ENCODE measurements at places on chromosomes 6 and 20.

DNA sequence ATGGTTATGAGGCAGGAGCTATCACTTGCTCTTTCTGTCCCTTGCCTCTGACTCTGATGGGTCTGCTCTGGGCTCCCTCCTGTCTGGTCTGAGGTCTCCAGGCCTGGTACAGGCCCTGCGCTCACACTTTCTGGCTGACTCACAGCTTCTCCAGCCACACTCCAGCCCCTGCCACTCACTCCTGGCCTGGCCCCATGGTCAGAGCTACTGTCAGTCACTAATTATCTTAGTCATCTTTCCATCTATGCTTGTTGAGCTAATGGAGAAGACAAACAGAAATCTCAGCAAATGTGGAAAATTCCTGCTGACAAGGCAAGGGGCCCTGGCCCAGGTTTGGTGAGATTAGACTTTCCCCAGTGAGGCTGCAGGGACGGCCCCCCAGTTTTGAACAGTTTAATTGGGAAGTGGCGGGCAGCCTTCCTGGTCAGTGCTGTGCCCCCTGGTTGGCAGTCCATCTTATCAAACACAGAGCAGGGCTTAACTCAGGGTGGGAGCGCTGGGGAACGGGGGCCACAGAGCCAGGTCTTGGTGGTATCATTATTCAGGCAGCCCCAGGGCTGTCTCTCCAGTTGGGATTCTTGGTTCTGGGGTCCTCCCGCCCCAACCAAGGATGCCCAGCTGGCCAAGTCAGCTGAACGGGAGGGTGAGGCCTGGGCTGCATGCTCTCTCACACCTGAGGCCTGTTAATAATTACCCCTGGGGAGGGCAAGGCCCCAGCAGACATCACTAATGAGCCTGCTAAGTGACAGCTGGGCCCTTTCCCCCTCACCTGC, 63.4 kb downstream of the VEGFA start:
- DNase-seq: no peak

DNA sequence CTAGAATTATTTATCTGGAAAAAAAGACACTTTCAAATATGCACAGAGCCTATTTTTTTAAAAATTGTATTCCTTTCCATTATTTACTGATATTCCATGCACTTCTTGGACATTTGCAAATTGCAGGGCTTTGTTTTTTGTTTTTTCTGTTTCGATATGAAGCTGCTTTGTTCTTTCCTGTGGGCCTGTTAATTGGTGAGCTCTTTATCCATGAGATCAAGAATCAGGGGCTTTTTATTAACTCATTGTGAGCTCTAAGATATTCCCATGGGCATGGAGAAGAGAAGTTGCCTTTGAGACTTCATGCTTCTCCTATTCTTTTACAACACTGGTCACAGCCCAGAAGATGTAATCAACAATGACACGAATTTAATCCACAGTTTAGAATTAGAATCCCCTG, 145.1 kb downstream of the SAMD5 start:
- DNase-seq: no peak

DNA sequence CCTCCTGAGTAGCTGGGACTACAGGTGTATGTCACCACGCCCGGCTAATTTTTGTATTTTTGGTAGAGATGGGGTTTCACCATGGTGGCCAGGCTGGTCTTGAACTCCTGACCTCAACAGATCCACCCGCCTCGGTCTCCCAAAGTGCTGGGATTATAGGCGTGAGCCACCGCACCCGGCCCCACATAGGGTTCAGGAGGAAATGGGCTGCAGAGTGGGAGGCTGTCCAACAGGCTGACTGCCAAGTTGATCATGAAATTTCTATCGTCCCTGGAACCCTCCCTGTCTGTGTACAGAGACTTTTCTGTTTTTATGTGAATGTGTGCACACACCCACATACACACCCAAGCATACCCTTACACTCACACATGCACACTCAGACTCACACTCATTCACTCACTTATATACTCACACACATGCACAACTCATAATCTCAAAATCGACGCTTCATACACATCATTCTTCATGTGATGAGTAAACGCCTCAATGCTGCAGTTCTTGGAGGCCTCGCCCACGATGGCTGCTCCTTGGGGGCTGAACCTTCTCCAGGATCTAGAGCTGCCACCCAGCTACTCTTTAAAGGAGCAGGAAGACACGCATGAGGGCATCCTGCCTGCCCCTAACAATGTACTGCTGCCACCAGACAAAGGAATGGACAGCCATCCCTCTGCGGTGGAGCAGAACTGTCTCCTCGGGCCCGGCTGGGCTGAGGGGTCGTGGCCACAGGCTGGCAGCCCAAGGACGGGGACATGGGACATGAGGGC, 35.6 kb downstream of the SUN5 start:
- no peak for DNase-seq

GRCh38 chr20:16175322-16175961, 397.8 kb downstream of the KIF16B start:
- DNase-seq: no peak

GRCh38 chr6:151850479-151851003, 43.1 kb downstream of the ESR1 start:
- DNase-seq: no peak

DNA sequence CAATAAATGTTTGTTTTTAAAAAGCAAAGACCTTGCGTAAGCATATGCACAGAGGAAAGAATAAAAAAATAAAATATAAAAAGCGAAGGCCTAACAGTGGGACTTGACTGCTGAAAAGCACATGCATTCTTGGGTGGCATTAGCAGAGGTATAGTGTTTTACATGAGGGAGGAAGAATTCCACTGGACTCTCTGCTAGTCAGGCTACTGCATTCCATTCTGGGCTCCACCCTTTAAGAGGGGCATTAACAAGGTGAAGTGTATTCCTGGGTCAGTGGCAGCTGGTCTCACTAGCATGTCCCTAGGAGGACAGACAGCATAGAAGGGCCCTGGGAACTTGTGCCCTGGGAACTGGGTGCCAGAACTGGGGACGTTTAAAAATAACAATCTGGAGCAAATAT, 134.1 kb downstream of the SOBP start:
- no peak for DNase-seq

DNA sequence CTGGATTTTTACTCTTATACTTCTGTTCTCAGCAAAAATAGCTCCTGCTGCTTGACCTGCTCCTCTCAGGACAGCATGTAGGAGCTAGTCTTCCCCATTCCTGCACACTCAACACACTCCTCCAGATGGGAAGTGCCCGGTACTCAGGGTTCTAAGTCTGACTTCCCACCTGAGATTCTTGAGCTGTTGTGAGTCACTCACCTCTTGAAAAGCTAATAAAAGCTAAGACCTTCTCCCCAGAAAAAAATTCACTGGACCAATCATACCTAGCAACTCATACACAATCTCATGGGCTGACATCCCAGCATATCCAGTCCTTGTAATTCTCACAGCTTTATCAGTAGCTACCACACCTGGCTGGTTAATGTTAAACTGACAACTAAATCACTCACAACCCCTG, 53.5 kb downstream of the TRPC4AP start:
- DNase-seq: no peak

DNA sequence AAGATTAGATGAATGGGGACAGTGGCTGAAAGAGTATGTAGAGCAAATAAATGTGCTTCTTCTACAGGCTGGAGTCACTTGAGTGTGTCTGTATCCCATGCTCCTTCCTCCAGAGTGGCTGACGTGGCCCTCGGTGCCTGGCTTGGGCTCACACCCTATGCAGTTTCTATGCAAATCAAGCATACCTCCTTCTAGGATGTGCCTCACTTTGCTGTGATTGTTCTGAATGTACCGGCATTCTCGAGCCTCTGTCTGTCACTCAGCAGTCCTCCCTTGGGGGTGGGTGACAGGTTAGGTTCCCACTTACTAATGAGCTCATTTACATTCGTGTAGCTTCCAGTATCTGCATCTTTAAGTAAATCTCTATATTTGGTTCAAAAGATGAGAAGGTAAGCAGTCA, 55.1 kb upstream of the HDDC2 start:
- DNase-seq: no peak

- DNase-seq: no peak
Measured at GRCh38 chr20:34185766-34186620, 55.2 kb upstream of the ASIP start.

GRCh38 chr20:40588891-40589290, 100.1 kb downstream of the MAFB start:
- DNase-seq: no peak

GRCh38 chr20:63940472-63941266, 15.5 kb downstream of the UCKL1 start:
- DNase-seq: no peak

GRCh38 chr6:63529498-63529897, 42.8 kb upstream of the LOC128125822 start:
- DNase-seq: no peak

DNA sequence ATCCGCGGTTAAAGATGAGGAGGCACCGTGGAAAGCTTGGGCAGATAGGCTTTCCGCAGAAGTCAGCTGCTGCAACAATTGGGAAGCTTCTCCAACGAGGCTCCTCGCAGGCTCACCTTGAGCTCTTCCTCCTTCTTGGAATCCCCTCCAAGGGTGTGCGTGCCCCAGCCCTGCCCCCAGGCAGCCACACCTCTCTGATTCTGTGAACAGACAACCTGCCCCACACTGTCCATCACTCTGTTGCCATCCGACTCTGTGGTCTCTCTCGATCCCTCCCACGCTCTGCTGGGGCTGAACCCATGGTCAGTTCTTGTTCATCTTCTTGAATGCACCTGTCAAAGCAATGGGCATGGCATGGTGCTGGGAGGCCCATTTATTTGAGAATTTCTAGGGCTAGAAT, 31.5 kb downstream of the PACSIN1 start:
- no peak for DNase-seq

DNA sequence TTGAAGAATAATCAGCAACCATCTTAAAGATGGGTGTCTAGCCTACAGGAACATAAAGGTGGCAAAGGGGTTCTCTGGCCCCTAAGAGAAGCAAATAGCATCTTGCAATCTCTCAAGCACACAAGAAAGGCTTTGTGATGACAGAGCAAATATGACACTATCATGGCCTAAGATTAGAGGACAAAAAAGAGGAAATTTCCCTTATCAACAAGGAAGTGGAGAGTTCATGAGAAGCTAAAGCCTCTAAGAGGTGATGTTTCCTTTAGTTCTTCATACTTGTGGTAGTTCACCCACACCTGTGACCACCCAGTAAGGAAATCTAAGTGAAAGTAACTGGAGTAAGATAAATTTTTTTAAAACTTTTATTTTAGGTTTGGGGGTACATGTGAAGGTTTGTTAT, 88.4 kb downstream of the OLIG3 start:
- no peak for DNase-seq

DNA sequence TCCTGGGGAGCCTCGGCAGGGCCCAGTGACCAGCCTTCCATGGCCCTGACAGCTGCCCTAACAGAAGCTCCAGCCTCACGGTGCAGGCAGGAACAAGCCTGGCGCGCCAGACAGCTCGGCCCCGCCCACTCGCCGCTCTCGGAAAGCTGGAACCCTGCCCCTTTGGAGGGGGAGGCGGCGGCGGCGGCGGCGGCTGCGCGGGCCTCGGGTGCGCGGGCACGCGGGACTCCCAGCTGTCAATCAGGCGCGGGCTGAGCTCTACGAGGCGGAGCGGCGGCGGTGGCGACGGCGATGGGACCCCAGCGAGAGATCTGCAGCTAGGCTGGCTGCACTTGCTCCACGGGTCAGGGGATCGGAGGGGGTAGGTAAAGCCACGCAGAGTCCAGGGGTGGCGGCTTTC, at the start of gene NRSN1:
Gene NRSN1 (plus strand): TSS at position 236 of the 400 bp plus-strand sequence. CDS start 8,113 bp downstream, outside the sequence.
- DNase-seq: no peak

DNA sequence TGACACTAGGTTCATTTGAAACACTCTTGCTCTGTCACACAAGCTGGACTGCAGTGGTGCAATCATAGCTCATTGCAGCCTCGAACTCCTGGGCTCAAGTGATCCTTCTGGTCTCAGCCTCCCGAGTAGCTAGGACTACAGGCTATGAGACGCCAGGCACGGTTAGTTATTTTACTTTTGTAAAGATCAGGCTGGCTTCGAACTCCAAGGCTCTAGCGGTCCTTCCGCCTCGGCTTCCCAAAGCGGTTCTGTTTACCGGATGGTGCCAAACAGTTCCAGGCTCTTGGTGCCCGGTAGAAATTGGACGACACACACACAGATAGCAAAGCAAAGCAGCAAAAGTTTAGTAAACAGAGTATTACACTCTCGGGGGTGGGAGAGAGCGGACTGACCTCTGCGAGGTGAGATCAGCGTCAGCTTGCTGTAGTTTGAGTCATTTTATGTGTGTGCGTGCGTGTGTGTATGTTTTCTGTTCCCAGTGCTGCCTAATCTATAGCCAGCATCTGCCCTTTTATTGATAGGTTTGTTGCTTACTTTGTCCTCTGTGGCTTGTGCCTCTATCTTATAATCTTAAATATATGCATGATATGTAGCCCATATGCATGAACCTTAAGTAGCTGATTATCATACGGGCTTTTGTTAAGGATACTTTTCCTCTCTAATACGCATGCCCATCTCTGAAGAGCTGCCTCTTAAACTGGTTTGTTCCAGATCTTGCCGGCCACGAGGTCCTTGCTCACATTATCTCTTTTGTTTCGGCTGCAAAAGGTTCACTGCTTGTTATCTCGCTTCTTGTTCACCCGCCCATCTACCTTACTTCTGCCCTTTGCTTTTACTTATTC, 75.2 kb downstream of the OR2B2 start:
- no peak for DNase-seq

GRCh38 chr6:572596-573265, 84.2 kb downstream of the HUS1B start:
- DNase-seq: no peak

GRCh38 chr20:7883741-7884140, 56.5 kb downstream of the HAO1 start:
- no peak for DNase-seq

DNA sequence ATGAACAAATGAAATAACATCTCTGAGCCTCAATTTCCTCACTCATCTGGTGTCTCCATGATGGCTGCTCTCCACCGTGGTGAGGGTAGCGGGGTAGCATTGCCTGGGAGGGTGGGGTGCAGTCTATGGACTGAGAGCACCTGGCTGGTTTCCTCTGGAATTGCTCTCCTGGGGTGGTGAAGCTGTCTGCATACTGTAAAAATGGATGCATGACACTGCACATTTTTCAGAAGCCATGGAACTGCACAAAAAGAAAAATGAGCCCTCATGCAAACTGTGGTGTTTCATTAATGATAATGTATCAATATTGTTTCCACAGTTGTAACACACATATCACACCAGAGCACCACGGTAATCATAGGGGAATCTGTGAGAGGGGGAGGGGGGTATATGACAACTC, 12.1 kb upstream of the ITPR3 start:
- no peak for DNase-seq

GRCh38 chr20:34824806-34825529, 483 bp downstream of the NCOA6 start:
- DNase-seq: peak; percentile 49

Measured in activated CD8-positive, alpha-beta memory T cell treated with anti-CD3 and anti-CD28 coated beads for 1 hour (primary cell).